ENCODE measurements at places on chromosomes 11 and 22. TPM values are rescaled to one million over a fixed set of nuclear protein-coding genes. Genes with fewer than 3 reads are reported as not detected.

DNA sequence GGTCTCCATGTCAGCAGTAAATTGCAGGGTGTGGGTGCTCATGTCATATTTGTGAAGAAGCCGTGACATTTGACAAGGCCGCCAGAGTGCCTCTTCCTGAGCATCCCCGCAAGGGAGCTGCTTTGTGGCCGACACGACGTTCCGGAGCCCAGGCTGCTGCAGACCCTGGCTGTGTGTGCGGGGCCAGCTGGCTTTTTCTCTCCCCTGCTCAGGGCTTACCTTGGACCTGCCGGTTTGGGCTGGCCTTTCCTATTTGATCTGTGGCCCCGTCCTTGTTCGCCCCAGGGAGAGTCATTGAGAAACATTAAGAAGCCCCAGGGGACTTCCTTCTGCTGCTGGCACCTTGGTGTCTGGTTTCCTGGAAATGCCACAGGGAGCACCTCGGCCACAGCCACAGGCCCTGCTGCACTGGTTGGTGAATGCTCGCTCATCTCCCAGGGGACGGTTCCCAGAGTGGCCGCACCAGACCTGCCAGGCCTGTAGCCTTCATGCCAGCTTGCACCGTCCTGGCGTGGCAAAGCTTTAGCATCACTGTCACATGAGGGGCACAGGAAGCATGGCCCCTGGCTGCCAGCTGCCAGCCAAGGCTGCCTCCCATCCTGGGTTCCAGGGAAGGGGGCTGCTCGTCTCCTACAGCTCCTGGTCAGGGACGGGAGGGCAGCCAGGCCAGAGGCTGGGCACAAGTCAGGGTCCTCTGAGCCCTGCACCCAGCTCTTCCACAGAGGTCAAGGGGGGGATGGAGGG is 5.4 kb downstream of the GRK2 start:
- DNase-seq, result no peak

DNA sequence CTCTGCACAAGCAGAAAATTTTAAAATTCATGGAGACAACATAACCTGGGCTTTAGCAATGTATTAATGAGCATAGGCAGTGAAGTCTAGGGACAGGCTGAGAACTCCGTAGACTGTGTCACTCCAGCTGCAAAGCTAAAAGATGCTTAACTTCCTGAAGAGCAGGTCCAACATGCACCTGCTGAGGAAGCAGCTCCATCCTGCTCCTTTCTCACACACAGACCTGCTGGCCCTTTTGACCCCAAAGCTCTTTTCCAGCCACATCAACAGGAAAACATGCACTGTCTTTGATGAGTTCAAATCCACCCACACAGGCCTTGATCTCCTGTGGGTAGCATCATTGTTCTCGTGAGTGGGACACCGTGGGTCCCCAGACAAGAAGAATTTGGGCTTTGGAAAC is 36.0 kb downstream of the SYN3 start:
- DNase-seq, result no peak

DNA sequence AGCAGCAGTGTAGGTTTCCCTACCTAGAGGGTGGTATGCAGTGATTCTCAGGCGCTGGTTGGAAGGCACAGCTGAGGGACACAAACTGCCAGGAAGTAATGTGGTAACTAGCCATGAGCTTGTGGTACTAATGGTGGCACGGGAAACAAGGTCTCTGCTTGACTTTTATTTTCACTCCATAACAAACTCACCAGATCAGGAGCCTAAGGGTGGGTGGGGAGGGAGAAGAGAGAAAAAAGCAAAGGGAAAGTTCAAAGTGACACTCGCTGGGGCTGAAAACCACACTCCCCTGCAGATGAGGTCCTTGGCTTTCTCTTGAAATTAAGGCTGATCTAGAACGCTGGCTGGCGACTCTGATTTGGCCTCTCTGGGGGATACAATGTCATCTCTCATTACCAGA is 22.0 kb downstream of the TRAF6 start:
- DNase-seq, result no peak

DNA sequence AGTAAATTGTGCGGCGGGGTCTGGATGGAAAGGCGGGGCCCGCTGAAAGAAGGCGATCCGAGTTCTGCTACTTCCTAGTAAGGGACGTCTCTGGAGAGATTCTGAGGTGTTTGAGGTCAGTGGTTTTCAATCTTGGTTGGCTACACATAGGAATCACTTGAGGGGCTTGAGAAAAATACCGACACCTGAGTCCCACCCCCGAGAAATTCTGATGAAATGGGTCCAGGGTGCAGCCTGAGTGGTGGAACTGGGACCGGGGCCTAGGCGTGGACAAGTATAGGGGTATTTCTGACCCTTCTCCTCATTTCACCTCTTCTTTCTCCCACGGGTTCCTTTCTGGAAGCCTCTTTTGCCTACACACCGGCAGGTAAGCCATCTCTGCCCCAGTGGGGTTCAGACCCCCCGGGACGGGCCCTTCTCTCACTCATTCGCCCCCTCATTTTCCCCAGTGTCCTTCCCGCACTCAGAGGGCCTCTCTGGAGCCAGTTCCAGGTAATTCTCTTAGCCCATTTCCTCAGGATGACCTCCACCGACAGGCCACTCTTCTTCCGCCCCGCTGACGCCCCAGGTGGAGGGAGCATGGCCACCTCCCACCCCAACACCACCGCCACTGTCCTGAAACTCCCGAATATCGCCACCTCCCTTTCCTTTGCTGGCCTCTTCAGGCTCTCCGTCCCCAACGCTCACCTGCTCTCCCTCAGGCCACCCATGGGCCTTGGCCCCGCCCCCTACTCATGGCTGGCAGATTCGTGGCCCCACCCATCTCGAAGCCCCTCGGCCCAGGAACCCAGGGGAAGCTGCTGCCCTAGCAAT is 11.8 kb downstream of the ROBO3 start:
- DNase-seq, result no peak

- no peak for DNase-seq
Observed at GRCh38 chr22:19376971-19377370, 54.6 kb downstream of the HIRA start.

DNA sequence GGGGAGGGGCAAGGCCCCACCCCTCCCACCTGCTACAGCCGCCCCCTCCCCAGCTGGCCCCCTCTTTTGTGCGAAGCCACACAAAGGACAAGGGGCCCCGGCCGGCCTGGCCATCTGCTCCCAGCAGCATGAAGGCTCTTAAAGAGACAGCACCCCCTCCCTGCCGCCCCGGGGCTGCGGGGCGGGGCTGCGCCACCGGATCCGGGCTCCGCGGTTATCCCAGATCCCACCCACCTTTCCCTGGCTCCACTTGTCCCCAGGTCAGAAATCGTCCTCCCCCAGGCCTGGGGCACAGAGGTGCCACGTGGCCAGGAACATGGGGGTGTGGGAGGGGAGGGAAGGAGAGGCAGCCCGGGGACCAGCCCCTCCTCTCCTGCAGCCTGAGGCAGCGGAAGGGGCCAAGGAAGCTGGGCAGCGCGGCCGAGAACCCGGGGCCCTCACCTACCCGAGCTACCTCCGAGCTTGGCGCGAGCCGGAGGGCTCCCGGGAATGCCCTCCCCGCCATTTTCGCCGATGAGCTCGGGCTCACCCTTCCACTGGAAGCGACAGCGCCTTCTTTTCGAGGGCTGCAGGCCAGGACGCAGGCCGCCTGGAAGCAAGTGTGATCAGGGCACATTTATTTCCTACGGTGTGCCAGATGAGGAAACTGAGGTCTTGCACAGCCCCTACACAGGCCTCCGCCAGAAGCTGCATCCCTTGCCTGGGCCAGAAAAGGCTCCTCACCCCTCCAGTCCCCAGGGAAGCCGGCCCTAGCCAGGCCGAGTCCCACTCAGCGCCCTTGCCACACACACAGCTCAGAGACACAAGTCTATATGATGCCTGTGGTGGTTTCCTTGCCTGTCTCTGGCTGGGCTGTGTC is 2.5 kb upstream of the RCOR2 start:
- DNase-seq, result no peak

GRCh38 chr22:48089601-48090331 is 1327.3 kb downstream of the TBC1D22A start:
- peak; percentile 67 for DNase-seq

DNA sequence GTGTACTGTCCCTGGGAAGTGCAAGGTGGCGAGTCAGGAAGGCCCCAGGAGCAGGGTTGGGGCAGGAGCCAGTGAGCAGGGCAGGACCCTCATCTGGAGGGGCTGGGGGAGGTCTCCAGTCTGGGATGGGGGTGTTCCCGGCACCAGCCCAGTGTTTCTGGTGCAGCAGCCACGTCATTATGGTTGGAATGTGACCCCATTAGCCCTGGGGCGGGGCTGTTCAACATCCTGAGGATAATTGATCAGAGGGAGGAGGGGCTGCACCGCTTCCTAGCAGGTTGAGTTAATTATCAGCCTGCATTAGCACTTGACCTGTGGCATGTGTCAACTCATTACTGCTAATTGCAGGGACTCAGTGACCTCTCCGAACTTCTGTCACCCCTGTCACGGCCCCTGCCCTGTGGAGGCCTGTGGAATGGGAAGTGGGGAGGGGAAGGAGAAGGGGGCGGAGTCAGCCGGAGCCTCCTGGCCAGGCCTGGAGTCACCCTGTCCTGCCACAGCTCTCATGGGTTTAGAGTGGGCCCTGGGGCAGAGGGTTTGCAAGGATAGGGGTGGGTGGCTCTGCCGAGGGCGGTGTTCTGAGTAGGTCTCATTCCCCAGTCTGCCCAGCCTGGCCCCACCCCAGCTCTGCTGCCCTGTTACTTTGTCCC is 52.8 kb upstream of the CCDC188 start:
- DNase-seq, result no peak

GRCh38 chr11:75149766-75150465 is 991 bp upstream of the SLCO2B1 start:
- DNase-seq, result no peak

GRCh38 chr11:60396799-60397198 is 540 bp downstream of the MS4A14 start:
- no peak for DNase-seq

GRCh38 chr11:78417888-78418583 is 416 bp upstream of the GAB2 start:
- DNase-seq, result peak; percentile 37

- DNase-seq, result no peak
Observed at GRCh38 chr11:62004473-62004872, 37.0 kb upstream of the FTH1 start.

DNA sequence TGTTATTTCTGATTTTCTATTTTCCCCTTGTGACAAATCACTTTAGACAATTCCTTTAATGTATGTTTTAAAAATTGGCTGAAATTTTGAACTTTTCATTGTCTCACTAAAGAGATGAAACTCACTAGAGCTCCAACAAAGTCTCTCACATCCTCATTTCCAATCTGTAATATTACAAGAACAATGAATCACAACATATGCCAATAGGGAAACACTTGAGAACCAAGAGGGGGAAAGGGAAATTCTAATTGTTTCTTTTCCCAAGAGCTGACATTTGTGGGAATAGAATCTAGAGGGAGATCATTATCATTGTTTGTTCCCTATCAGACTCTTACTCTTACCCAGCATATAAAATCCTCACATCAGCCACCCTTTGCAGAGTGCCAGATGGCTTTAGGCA is 28.2 kb downstream of the OR10D3 start:
- no peak for DNase-seq

DNA sequence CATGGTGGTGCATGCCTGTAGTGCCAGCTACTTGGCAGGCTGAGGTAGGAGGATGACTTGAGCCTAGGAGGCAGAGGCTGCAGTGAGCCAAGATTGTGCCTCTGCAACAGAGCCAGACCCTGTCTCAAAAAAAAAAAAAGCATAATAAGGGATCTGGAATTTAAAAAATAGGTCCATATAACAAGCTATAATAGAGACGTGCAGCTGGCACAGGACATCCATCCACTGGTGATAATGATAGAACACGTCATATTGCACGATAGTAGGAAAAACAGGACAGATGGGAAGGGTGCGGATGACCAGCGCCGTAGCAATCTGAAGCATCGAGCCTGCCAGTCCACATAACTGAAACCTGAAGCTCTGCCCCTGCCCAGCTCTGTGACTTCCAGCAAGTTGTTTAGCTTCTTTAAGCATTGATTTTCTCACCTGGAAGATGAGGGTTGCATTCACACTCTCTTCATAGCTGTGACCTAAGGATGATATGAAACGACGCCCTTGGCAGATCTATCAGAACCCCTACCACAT is 60.3 kb upstream of the PRODH start:
- DNase-seq, result no peak

GRCh38 chr11:69922015-69922595 is 102.9 kb upstream of the FGF3 start:
- no peak for DNase-seq

- DNase-seq, result no peak
Observed at GRCh38 chr11:23875176-23875850, 621.5 kb upstream of the LUZP2 start.

DNA sequence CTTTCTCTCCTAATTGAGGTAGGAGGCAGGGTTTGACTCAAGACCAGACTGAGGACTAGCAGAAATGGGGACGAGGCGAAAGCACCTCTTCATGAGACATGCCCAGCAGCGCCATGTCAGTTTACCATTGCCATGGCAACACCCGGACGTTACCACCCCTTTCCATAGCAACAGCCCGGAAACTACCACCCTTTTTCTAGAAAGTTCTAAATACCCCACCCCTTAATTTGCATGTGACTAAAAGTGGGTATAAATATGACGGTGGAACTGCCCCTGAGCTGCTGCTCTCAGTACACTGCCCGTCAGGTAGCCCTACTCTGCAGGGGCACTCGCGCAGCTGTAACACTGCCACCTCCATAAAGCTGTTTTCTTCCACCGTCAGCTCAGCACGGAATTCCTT is 5.9 kb upstream of the RAC2 start:
- DNase-seq, result no peak

GRCh38 chr11:76267556-76267955 is 61.3 kb upstream of the WNT11 start:
- DNase-seq, result no peak

DNA sequence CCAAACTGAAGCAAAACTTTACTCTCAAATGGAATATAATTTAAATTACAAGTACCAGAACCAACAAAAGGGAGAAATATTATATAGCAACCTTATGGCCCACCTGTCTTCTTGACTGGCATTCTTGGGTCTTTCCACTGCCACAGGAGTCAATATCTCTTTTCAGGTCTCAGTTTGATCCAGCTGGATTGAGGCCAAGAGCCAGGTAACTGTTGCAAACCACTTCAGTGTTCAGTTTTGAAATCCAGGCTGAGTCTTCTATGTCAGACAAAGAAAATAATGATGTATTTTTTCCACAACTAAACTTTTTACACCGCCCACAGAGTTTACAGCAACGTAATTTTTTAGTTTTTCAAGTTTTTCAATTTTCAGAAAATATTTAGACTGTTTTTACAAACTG is 648 bp downstream of the DLG2 start:
- no peak for DNase-seq

DNA sequence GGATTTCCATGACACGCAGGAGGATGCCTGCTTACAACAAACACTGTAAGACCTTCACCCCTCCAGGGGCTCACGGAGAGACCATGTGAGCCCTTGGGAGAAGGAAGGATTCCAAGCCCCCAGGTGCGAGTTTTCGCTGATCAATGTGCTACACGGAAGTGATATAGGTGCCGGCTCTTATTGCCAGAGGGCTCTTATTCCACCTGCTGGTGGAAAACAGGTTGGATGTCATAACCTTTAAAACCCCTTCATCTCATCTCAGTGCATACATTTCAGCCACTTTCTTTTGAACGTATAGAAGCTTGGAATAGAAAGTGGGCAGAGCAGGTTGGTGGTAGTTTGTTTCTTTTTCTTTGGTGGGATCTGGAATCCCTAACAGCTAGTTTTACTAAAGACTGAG is 25.8 kb downstream of the LAYN start:
- DNase-seq, result no peak

- peak; percentile 16 for DNase-seq
Observed at GRCh38 chr11:14190992-14191778, 167.8 kb downstream of the RRAS2 start.

GRCh38 chr11:68383976-68384501 is 71.6 kb downstream of the LRP5 start:
- no peak for DNase-seq

ZP1 gene
- 0.22 TPM for polyA plus RNA-seq

RIMBP3C gene
- polyA plus RNA-seq, result 0.37 TPM

CELF1 gene
- polyA plus RNA-seq, result 76.5 TPM

EFCAB6 gene
- 4.9 TPM for polyA plus RNA-seq

KCTD14 gene
- 14.3 TPM for polyA plus RNA-seq
